ENCODE measurements at places on chromosomes 5 and 9.
A peak's percentile ranks its signal among the peaks of the same experiment; 100 is the strongest.

GRCh38 chr9:1009101-1009707, 32.7 kb downstream of the DMRT3 start:
- DNase-seq, result peak; percentile 77

DNA sequence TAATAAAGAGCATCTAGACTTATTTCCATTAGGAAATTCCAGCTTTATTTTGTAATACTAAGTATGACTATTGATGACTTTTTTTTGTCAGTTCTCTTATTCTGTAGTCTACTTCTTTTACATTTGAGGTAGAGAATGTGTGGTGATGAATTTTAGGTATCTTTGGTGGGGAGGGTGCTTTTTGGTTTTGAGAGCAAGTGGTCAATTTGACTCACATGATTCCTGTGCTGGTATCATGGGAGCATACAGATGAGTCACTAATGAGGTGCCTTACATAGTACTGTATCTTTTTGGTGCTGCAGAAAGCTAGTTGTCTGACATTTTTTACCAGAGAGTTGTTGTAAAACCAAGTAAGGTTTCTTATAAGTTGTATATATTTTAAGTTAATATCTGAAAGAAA, 35.3 kb downstream of the ERBIN start:
- peak; percentile 58 for DNase-seq

GRCh38 chr5:139090581-139090980, 107.6 kb downstream of the SIL1 start:
- DNase-seq, result no peak

DNA sequence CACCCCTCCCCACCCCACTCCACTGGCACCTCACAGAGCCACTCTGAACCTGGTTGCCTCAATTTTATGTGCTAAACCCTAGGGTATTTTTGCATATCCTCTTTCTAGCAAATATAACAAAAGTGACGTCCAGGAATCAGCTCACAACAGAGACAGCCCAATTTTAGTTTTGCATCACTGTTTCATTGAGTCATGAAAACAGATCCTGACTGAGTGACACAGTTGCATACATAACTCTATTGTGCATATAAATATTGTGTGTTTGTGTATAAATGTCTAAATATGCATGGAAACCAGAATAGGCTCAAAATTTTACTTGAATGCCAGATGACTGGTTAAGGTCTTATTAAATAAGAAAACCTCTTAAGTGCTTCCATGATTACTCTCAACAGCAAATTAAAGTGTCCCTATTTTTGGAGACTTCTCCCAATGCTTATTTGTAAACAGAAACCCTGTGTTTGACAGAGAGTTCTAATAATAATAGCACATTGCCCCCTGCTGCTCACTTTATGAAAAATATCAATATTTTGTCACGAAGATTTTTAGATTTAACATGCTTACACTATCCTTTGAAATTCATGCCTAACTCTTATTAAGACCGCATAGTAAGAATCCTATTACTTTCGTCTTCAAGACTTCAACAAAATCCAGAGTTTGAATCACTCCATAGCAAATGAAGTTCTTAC, 75.5 kb upstream of the PRRC1 start:
- peak; percentile 25 for DNase-seq

GRCh38 chr5:96933764-96934707, 1.8 kb upstream of the LNPEP start:
- DNase-seq, result peak; percentile 47

DNA sequence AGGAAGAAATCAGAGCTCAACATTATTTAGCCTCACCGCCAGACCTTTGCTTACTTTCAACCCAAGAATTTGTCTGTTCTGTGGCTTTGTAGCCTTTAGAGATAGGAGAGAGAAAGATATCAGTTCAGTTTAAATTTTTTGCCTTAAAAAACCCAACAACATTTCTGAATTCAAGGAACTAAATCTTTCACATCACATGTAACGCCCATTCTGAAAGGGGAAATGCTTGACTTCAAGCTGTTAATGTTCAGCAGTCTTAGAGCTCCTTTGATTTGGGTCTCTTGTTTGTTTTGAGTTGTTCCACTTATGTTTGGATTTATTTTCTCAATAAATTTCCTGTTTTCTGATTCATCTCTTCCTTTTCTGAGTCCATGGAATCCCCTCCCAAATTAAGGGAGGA, 294.5 kb downstream of the ARHGAP26 start:
- no peak for DNase-seq

DNA sequence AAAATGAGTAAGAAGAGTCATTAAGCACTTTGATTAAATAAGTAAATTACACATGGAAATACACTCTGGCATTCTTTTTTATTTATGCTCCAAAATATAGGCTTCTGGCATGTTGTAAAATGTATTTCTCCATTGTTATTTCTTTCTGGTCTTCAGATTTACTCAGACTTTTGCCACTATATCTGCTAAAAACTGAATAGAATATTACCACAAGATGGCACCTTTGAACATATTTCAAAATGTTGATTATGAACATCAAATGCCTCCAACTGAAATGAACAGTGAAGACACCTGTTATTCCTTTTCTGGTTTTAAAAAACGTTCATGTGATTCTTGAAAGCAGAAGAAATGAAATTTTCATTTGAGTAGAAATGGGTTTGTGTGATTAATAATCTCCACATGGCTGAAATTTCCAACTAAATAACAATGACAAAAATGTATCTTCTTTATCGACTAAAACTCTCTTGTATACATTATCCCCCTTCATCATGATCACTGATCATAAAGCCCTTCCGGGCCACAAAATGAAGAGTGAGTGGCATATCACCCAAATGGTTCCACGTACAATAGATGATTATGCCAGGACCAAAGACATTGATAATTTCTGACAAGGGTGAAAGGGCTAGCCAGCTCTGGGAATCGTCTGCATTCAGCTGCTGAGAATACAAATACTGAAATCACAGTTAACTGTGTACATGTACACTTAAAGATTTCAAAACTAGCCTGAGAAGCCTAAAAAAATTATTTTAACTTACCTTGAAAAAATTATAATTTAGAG, 23.8 kb downstream of the TYRP1 start:
- DNase-seq, result no peak

- DNase-seq, result no peak
Observed at GRCh38 chr9:93984860-93985259, 29.7 kb upstream of the BARX1 start.

- no peak for DNase-seq
Observed at GRCh38 chr5:76113103-76113502, 29.9 kb downstream of the SV2C start.

DNA sequence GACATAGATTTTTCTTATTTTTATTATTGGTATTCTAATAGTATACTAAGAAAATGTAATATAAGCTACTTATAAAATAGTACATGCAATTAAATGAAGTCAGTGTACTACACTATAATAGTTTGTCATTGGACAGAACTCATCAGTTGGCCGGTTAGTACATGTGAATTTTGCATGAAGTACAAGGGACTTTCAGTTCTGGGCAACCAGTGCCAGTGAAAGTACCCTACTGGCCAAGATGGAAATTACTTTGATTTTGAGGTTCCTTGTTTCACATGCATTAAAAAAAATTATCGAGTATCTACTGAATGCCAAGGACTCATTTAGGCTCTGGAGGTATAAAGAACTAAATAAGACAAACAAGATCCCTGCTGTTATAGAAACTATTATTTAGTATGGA, 213.4 kb upstream of the ELL2 start:
- DNase-seq, result no peak

DNA sequence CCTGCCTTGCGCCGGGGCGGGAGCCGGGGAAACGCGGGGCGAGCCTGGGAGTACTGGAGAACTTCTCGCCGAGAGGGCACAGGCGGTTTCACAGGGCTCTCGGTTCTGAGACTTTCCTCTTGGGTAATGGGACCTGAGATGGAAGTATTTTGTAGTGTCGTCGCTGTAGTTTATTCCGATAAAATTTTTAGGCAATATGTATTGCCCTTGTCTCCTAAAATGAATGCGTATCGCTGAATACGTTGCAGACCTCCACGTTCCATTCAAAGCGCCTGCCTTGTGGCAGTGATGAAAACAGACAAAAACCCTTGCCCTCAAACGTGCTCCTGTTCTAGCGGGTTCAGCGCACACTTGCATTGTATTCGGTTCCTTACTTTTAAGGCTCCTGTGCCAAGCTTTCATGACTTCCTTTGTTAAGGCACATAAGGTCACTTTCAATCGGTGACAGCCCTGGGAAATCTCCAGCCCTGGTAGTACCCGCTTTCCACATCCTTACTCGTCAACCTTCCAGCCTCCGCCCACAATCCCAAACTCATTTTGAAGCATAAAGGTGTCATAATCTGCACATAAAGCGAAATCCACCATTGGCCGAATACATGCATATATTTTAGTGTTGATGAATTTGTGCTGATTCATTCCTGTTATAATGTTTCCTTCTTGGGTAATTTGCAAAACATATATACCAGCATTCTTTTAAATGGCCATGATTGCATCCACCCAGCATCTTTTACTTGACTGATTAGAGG, 694 bp downstream of the RMI1 start:
- peak; percentile 52 for DNase-seq

DNA sequence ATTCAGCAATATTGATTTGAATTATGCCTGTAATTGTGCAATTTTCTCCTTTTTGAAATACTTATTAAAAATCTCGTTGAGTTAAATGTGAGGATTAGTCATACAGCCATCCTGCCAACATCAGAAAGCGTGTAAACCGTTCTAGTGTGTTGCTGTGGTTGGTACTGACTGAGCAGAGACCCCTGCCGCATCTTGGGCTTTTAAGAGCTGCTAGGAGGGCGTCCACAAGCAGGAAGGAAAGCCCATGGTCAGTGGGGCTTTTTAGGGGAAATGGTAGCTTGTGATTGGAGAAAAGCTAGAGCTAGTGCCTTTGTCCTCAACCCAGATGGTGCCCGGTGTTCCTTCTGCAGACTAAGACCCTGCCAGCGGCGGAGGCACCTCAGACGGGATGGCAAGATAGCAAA, 1.3 kb downstream of the SDHA start:
- peak; percentile 18 for DNase-seq

GRCh38 chr5:132214491-132214890, 13.2 kb downstream of the P4HA2 start:
- DNase-seq, result no peak

GRCh38 chr9:38062498-38063362, 6.3 kb downstream of the SHB start:
- peak; percentile 80 for DNase-seq

GRCh38 chr9:93112116-93112863, 16.3 kb downstream of the CARD19 start:
- DNase-seq, result no peak

- no peak for DNase-seq
Observed at GRCh38 chr9:122287214-122287720, 22.6 kb downstream of the MRRF start.

GRCh38 chr9:28810388-28811075, 1237.3 kb upstream of the C9orf72 start:
- peak; percentile 35 for DNase-seq

DNA sequence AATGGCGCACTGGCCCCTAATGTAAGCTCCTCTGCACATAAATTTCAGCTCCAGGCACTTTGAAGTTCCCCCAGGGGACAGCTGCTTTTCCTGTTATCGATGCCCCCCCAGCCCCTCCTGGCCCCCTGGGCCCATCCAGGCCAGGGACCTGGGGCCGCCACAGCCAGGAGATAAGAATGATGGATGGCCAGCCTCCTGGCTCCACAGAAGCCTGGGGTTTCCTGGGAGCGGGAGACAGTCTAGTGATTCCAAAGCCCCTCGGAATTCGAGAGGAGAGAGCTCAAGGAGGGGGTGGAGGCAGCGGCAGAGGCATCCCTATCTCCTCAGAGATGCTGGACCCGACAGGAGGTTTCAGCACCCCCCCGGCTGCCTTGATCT, 98.4 kb upstream of the HAND1 start:
- DNase-seq, result no peak

DNA sequence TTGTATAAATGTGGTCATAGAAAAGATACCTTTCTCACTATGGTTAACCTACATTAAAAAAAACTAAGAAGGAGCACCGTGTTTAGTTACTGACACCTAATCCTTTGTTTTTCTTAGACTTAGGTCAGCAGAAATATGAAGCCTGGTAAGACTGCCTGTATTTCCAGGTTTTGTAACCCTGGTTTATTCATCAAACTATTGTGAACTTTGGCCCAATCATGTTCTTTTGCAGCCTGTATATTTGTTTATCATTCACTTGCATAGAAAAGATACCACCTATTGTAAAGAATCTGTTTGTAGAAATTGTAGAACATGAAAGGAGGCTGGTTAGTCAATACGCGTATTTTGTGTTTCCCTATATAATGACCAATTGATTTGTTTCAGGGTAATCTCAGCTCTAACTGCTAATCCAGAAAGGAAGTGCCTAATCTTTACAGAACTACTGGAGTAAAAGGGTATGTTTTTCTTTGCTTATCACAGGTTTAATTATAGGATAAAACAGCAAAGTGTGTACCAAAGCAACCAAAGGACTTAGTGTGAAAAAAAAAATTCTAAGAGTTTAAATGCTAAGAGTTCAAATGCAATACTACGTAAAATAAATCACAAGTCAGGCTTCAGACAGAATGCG, 103.6 kb downstream of the LURAP1L start:
- no peak for DNase-seq

DNA sequence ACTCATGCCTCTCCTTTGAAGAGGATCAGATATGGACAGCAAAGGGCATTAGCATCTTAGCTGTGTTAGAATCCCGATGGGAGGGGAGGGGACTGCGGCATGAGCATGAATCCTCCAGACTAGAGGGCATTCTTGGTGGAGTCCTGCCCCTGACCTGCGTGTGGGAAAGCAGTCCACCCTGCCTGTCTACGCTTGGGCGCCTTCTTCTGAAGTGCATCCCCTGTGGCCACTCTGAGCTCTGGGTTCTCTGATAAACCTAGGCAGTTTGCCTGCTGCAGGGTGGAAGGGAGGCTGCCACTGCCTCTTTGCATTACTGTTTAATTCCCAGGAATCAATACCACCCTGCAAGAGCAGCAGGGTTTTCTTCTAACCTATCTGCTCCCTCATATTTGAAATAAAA, 169.3 kb downstream of the INSYN2B start:
- no peak for DNase-seq

GRCh38 chr5:94540856-94541494, 77.4 kb downstream of the KIAA0825 start:
- no peak for DNase-seq

- no peak for DNase-seq
Observed at GRCh38 chr5:133838286-133838685, 130.1 kb downstream of the C5orf15 start.

GRCh38 chr5:63686938-63687337, 275.3 kb downstream of the HTR1A start:
- peak; percentile 3 for DNase-seq

DNA sequence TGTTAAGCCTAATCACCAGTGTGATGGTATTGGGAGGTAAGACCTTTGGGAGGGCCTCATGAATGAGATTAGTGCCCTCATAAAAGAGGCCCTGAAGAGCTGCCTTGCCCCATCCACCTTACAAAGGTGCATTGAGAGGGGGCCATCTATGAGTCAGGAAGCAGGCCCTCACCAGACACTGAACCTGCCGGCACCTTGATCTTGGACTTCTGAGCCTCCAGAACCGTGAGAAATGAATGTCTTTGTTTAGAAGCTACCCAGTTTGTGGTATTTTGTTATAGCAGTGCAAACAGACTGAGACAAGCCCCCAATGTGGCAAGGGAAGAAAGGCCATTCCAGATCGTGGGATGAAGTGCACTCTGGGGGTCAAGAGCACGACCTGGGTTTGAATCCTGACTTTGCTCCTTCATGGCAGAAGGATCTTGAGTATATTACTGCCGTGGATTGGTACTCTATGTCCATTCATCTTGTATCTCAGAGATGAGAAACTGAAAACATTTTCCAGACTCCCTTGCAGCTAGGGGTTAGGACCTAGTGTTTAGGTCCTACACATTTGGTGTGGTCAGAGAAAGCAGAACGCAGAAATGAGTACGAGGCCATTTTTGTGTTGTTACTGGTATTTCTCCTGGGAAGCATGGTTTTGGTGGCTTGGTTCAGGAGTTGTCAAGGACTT, 86.7 kb downstream of the PTCH1 start:
- no peak for DNase-seq

All from fibroblast of skin of scalp (primary cell).